ENCODE measurements at places on chromosomes 11 and 22.

DNA sequence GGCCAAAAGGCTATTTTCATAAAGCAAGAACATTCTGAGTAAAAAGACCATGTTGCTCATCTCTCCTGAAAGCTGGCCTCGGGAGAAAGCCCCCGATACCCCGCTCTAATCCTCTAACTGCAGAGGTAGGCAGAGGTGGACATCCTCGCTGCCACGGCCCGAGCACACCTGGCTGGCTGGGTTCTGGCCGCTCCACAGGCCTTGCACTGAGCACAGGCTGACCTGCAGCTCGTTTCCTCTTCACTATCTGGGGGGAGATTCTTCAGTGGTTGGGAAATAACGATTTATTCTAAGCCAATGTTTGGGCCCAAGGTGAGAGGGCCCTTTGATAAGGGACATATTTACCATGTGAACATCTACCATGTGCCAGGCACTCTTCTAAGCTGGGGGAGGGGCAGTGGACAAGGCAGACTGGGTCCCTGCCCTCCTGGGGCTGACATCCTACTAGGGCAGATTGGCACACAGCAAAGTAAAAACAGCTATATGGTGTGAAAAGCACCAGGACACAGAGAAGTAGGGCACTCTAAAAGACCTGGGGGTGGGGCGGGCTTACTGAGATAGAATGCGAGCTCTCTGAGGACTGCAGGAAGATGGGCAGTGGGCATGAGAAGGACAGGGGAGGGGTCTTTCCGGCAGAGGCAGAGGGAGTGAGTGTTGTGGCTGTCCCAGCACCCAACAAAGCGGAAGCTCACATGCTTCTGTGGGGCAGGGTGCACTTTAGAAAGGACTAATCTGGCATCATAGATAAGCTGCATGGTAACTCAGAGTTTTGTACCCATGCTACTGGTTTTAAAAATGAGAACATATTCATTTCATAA, 65.5 kb upstream of the ARFGAP3 start:
- DNase-seq, result peak; percentile 19

DNA sequence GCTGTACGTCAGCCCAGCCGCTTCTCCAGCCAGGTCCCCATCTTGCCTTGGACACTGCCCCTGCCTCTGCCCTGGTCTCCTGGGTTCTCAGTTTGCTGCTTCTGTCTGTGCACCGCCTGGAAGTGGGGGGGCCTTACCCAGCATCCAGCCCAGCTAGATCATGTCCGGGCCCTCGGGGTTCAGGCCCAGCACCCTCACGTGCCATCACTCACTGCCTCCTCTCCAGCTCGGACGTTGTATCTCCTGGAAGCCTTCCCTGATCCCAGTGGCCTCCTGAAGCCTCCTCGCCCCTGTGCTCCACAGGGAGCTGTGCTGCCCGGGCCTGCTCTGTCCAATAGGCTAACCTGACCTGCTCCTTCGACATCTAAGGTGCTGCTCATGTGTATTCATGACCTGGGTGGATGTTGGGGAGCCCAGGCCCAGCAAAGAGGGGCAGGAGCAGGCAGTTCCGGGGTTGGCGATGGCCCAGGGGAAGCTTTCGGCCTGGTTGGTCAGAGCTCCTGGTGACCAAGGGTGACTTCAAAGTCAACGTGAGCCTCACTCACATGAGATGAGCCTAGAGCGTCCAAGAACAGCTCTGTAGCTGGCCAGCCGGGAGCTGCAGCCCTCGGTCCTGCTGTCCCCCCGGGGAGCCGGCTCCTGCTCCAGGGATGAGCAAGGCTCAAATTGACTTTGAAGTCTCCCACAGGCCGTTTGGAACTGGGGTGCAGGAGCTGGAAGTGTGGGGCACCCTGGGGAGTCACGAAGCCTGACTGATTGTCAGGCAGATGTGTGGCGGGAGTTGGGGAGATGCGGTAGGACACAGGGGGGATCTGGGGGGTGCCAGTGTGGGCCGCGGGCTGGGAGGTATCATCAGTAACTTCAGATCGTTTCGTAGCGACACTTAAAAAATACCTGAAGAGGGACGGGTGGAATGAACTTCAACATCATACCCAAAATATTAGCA, 5.2 kb upstream of the ASCL2 start:
- DNase-seq, result no peak

DNA sequence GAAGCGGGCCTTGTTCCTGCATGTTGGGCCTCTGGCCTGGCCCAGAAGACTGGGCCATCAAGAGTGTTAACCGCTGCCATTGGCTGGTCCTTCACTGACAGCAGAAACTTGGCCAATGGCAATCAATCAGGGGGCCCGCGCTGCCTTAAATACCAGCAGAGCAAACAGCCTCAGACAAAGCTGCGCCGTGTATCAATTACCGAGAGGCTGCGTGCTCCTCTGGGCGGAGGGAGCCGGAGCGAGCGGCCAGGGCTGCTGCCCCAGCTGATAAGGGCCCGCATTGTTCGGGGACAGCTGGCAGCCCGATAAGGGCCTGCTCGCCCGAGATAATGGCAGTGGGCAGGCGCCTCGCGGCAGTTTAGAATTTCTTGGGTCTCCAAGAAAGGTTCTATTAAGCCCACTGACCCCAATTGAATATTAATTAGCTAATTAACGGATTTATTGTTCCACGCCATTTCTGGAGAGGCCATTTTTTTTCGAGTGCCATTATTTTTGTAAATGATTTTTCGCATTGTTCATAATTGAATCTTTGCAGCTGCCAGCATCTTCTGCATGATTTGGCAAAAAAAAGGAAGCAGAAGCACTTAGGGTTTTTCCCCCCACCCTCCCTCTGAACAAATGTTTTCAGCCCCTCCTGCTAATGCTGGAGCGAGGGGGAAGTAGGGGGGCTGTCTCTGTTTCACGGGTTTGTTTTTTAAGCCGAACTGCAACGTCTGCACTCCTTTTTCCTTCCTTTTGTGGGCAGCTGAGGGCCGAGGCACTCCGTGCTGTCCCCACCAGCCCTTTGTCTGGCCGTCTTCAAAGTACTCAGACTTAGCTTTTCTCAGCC, 37.6 kb upstream of the RIC3 start:
- DNase-seq, result peak; percentile 18

DNA sequence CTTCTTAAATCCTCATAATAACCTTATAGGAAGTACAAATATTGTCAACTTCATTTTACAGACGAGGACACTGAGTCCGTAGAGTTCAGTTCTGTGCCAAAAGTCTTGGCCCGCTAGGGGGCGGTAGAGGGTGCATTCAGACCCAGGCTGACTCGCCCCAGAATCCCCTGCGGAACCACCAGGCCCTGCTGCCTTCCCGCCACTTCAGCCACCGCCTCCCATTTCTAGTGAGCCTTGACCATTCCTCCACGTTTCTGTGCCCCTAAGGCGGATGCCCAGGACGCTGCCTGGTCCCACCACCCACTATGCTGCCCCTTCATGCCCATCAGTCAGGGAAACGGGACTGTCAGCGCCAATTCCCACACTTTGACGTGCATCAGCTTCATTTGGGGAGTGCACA, 19.1 kb downstream of the SYT13 start:
- no peak for DNase-seq

DNA sequence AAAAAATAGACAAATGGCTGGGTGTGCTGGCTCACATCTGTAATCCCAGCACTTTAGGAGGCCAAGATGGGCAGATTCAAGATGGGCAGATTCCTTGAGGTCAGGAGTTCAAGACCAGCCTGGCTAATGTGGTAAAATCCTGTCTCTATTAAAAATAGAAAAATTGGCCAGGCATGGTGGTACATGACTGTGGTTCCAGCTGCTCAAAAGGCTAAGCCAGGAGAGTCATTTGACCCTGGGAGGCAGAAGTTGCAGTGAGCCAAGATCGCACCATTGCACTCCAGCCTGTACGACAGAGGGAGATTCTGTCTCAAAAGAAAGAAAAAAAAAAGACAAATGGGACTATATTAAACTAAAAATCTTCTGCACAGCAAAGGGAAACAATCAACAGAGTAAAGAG, 55.4 kb downstream of the USP35 start:
- no peak for DNase-seq

DNA sequence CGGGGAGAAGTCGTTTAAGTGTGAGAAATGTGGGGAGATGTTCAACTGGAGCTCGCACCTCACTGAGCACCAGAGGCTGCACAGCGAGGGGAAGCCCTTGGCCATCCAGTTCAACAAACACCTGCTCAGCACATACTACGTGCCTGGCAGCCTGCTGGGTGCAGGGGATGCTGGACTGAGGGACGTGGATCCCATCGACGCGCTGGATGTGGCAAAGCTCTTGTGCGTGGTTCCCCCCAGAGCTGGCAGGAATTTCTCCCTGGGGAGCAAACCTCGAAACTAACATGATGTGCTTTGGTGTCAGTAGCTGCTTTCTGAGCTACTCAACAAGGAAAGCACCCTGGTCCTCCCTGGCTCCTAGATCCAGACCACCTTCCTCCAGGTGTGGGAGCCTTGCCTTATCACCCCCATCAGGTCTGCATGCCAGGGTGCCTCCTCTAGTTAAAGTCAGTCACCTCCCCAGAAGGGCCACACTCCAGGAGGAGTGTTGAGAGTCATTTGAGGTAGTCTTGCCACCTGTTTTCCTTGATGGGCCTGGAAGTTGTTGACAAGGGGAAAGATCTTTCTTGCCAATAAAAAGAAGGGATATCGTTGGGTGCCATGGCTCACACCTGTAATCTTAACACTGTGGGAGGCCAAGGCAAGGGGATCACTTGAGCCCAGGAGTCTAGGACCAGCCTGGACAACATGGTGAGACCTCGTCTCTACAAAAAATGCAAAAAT, 12.9 kb downstream of the ZNF74 start:
- DNase-seq, result no peak

- DNase-seq, result no peak
Observed at GRCh38 chr11:70360211-70360610, 38.1 kb upstream of the CTTN start.

GRCh38 chr11:980438-981357, 55.0 kb downstream of the AP2A2 start:
- no peak for DNase-seq

GRCh38 chr11:22521226-22521625, 104.4 kb downstream of the FANCF start:
- DNase-seq, result no peak

GRCh38 chr22:47570300-47570685, 807.8 kb downstream of the TBC1D22A start:
- DNase-seq, result no peak

GRCh38 chr22:47292546-47293320, 530.3 kb downstream of the TBC1D22A start:
- DNase-seq, result no peak

GRCh38 chr22:33529424-33530113, 390.7 kb downstream of the LARGE1 start:
- no peak for DNase-seq

DNA sequence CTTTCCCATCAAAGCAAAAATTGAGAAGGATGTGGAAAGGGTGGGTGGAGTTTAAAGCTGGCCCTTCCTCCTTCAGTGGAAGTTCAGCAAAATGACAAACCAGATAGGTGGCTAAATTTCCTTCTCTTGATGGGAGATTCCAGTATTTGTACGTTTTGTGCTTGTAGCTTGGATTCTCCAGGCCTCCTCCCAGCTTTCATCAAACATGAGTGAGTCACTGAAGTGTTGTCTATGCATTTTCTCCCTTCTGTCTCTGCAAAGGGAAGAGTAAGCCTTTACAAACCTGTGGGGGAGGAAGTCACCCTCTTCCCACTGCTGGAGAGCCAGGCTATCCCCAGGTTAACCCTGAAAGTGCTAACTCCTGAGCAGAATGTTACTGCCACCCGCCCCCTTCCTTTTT, 6.4 kb downstream of the MARK2 start:
- DNase-seq, result no peak

GRCh38 chr11:61163714-61164605, 2.7 kb upstream of the VPS37C start:
- DNase-seq, result peak; percentile 64

- DNase-seq, result no peak
Observed at GRCh38 chr11:59614277-59615119, 1.1 kb downstream of the OSBP start.

Measured in AML-193 (cell line).